CD4-positive, alpha-beta T cell treated with Interleukin-4 for 4 hours (primary cell): ENCODE measurements at places on chromosomes 6 and 20.

GRCh38 chr6:136699358-136699757 lies 92.9 kb downstream of the MAP3K5 start:
- no peak for DNase-seq

DNA sequence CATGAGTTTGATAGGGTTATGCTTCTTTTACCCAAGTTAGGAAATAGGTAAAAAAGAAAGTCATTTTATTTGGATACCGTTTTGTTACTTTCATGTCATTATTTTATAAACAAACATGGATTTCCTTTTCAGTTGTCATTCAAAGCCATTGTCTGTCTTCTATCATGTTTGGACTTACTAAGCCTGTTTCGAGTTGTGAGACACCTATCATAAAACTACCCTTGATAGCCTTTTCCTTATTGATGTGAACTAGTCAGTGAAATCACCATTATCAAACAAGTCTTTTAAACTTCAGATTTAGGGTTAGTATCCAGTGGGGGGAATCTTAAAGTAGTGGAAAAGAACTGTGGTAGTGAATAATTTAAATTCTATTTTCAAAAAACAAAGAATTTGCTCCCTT lies 85.0 kb upstream of the KIF25 start:
- DNase-seq, result no peak

DNA sequence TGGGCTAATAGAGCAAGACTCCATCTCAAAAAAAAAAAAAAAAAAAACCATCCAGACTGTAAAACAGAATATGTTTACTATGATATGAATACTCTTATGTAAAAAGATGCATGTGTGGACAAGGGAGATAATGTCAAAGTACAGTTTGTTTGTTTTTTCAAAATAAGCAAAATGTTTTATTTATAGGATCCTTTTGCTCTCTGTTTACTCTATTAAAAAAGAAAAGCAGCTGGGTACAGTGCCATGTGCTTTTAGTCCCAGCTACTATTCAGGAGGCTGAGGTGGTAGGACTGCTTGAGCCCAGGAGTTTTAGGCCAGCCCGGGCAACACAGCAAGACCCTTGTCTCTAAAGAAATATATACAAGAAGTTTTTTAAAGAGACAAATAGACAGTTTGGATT lies 38.1 kb downstream of the UQCC1 start:
- DNase-seq, result no peak

GRCh38 chr6:88179692-88180091 lies 13.5 kb upstream of the CNR1 start:
- DNase-seq, result no peak

DNA sequence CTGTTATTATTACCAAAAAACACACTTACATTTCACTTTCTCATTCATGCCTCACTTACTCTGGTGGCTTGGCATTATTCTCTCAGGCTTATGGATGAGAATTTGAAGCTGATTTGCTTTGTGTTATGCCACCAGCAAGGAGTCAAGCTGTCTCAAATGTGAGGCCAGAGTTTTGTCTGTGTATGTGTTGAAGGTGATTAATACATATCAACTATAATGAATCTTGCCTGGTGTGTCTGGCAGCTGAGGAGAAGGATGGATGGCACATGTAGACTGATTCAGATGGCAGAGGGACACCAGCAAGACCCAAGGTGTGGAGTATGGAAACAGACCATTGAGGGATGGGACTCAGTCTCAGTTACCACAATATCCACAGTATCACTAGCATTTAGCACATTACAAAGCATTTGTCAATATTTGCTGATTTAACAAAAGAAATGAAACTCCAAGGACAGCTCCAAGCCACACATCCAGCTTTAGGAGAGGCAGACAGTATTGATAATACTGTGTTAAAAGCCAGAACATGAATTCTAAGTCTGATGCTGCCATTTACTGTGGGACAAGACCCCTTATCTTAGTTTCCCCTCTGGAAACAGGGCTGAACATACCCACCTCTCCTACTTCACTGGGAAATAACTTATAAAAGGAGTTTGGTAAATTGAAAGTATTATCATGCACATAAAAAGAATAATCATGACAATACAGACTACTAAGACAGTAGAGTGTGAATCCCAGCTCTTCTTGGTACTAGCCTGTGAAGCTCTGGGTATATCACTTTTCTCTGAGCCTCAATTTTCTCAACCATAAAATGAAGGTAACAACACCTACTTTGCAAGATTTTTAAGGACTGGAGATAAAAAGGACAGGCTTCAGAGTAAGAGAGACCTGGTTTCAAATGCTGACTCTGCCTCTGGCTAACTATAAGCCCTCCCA lies 11.2 kb downstream of the BCL2L1 start:
- DNase-seq, result no peak

DNA sequence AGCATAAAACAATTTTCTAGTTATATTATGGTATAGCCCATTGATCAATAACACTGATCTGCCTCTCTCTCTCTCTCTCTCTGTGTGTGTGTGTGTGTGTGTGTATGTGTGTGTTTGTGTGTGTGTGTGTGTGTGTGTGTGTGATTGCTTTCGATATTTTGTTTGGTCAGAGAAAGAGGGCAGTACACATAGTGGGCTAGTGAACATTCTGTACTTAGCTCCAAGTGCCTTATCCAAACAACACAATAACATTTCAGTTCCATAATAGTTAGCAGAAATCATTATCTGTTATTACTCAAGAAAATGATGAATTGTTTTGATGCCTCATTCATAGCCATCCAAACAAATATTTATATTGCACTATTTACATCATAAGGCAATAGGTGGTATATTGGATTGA lies 979.1 kb upstream of the CITED2 start:
- DNase-seq, result no peak

DNA sequence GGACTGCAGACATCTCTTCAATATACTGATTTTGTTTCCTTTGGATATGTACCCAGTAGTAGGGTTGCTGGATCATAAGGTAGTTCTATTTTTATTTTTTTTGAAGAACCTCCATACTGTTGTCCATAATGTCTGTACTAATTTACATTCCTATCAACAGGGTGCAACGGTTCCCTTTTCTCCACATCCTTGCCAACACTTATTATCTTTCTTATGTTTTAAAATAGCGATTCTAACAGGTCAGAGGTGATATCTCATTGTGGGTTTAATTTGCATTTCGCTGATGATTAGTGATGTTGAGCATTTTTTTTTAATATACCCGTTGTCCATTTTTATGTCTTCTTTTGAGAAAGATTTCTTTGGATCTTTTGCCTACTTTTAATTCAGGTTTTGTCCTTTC lies 2.0 kb upstream of the TP53RK start:
- no peak for DNase-seq

- no peak for DNase-seq
Measured at GRCh38 chr6:52994839-52995088, 320 bp downstream of the GSTA4 start.

GRCh38 chr20:9258901-9259300 lies 190.0 kb downstream of the PLCB4 start:
- DNase-seq, result no peak

DNA sequence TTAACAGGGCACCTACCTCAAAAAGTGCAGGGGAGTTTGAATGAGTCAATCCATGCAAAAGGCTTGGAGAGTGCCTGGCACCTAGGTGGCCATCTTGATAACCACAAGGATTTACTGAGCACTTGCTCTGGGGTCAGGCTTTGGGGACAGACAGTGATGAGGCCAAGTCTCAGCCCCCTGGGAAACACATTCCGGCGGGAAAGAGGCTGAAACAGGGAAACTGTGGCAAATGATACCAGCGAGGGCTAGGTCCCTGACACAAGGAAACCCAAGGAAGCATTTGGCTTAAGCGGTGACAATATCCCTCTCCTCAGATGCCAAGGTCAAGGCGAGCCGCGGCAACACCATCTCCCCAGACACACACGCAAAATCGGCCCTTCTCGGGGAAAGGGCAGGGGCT lies 527 bp upstream of the DOK5 start:
- no peak for DNase-seq

DNA sequence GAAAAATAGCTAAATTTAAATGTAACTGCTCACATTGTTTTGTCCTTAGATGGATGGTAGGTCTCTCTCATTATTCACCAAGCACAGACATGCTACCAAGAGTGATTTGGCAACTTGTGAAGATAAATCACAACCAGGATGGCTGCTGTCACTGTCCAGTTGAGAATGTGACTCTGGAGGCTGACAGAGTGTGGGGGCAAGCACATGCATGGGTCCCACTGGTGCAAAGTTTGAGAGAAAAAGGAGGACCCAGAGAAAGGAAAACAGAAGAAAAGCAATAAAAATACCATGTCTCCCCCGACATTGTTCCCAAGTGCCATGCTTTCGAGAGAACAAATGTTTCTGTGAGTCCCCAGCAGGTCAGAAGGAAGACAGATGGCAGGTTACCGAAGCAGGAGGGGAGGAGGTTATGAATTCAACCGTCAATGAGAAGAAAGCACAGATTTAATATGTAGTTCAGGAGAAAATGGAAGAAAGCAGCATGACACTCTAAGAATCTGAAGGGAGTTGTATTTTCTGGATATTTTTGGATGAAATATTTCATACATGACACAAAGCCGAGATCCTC lies 73.0 kb upstream of the TSHZ2 start:
- DNase-seq, result no peak

GRCh38 chr6:3053231-3053508 lies 15.1 kb upstream of the RIPK1 start:
- no peak for DNase-seq

- DNase-seq, result no peak
Measured at GRCh38 chr20:40655451-40655850, 33.6 kb downstream of the MAFB start.

GRCh38 chr6:107715550-107716321 lies 108.4 kb downstream of the SCML4 start:
- DNase-seq, result peak; percentile 62

- no peak for DNase-seq
Measured at GRCh38 chr6:2426561-2427340, 181.3 kb upstream of the GMDS start.

DNA sequence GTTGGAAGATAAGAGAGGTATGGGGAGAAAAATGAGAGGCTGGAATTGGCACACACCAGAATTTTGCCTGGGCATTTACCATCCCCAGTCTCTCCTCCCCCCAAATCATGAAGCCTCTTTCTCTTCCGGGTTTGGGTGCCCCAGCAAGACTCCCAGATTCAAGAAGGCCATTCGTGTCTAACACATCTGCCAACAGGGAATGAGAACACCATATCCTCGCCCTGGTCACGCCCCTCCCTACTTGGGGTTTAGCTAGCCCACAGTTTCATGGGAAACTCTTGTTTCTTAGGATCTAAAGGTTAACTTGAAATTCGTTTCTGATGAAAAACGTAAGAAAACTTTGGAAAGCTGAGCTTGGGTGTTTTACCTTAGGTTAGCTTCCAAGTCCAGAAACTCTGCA lies 105.5 kb upstream of the TMEM170B start:
- no peak for DNase-seq

DNA sequence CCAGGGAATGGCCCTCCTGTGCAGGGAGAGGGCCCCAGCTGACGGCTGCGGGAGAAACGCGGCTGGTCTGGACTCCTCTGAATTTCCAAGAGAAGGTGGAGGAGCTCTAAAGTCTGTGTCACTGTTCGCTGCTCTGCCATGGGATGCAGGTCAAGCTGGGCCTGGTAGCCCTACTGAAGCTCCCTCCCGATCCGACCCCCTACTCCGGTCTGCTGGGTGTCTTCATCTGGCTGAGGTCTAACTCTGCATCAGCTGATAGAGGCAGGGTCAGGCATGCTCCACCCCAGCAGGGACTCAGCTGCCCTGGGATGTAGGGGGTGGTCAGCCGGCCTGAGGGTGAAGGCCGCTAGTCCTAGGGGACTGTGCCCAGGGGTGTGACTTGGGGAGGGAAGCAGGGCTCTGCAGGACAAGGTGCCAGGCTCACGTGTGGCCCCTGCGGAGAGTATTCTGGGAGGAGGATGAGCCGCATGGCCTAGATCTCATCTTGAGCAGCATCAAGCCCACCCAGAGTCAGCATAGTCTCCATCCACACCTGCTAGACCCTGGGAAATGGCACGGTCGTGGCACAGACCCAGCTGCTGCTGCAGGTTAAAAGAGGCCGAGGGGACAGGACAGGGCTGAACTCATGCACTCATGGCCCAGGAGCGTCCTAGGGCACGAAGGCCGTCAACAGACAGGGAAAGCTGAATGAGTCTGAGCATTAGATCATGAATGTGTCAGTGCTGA lies 1.4 kb downstream of the CST3 start:
- no peak for DNase-seq

GRCh38 chr6:159995405-159995804 lies 26.5 kb downstream of the IGF2R start:
- no peak for DNase-seq

GRCh38 chr20:48008850-48009515 lies 223.7 kb upstream of the SULF2 start:
- DNase-seq, result no peak

DNA sequence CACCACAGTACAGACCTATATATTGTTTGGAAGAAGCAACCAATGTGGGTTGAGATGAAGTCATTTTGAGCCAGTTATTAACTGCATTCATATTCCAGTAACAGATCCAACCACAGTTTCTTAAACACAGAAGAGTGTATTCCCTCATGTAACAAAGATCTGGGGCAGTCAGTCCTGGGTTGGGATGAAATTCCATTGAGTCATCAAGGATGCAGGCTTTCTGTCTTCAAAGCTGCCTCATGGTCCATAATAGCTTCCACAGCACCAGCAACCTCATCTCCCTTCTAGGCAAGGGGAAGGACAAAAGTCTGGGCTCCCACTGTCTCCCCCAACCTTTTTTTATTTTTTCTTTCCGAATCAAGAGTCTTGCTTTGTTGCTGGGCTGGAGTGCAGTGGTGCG lies 2.9 kb upstream of the SOD2 start:
- no peak for DNase-seq

- no peak for DNase-seq
Measured at GRCh38 chr6:2178125-2178524, 67.3 kb downstream of the GMDS start.

- DNase-seq, result no peak
Measured at GRCh38 chr6:87618531-87618930, 28.6 kb downstream of the ORC3 start.

DNA sequence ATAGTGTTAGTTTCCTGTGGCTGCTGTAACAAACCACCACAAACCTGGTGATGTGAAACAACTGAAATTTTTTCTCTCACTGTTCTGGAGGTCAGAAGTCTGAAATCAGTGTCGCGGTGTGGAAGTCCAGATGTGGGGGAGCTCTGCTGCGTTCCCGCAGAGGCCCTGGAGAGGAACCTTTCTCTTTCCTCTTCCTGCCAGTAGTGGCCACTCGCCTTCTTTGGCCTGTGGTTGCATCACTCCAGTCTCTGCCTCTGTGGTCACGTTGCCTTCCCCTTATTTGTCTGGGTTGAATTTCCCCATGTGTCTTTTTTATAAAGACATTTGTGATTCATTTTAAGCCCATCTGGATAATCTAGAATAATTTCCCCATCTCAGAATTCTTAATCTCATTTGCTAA lies 295.5 kb upstream of the FLRT3 start:
- no peak for DNase-seq

- DNase-seq, result no peak
Measured at GRCh38 chr6:140345935-140346334, 971.5 kb upstream of the CITED2 start.

- no peak for DNase-seq
Measured at GRCh38 chr6:111098597-111098996, 11.3 kb downstream of the SLC16A10 start.

GRCh38 chr20:19392344-19393130 lies 180.1 kb downstream of the SLC24A3 start:
- no peak for DNase-seq
